Globus pallidus (tissue), 1 donor: ENCODE measurements at places on chromosomes 11 and 22.

- DNase-seq: no peak
These were observed 64.0 kb upstream of the TNRC6B start for GRCh38 chr22:40113696-40114095.

DNA sequence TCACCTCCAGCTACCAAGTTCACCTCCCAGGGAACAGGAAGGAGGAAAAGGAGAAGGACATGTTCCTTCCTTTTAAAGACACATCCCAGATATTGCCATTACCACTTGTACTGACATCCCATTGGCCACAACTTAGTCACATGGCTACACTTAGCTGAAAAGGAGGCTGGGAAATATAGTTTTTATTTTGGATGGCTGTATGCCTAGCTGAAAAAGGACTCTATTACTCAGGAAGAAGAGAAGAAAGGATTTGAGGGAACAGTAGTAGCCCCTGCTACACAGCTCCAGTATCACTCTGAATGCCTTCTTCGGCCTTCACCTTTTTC, 2.1 kb upstream of the APOA5 start:
- DNase-seq: no peak

DNA sequence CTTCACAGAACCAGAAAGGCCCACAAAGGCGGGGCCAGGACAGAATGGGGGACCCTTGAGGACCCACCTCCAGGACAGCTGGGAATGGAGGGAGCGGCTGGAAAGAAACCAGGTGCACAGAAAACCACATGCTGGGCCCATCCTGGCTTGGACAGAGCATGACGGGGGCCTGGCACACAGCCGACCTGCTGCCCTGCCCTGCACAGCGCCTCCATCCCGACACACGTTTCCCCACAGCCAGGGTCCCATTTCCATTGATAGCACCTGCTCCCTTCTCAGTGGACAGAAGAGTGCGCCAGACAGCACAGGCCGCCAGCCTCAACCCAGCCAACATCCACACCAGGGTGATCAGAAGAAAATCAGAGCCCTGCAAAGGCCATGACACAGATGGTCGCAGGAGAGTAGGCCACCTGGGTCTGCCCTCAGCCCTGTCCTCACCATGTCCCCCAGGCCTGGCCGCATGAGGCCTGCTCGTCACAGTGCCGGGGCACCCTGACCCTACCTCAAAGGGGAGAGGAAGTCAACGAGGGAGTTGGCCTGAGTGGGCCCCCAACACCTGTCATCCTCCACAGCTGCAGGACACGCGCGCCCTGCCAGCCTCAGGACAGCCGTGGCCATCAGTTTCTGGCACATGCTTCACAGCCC, 28.1 kb downstream of the BRD1 start:
- no peak for DNase-seq

- no peak for DNase-seq
These were observed 34.2 kb upstream of the LMO1 start for GRCh38 chr11:8297781-8298440.

DNA sequence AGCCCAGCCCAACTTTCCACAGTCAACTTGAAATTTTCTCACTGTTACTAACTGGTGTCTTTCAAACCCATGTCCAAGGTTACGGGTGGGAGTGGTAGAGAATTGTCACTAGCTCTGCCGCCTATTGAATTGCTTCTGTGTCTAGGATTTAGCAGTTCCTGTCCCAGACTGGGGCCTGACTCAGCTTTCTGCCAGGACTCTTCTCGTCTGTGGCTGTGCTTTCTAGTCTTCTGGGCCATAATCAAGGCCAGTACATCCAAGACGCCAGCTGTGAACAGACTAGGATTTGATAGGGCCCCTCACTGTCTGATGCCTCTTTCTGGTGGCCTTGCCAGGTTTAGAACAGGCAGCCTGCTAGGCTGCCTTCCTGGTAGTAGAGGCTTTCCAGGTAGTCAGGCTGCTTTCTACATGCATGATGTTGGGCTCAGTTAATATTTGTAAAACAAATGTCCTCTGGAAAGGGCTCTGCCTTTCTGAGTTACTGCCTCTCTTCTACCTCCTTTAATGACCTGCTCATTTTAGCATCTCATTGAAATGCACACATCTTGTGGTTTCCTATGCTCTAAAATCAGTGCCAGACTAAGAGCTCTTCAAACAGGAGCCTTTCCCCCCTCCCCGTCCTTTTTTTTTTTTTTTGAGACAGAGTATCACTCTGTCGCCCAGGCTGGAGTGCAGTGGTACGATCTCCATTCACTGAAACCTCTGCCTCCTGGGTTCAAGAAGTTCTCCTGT, 13.1 kb upstream of the HIKESHI start:
- DNase-seq: peak; percentile 26

GRCh38 chr11:30364139-30364836, 41.4 kb downstream of the ARL14EP start:
- no peak for DNase-seq

GRCh38 chr22:16922076-16922475, 85.9 kb downstream of the GAB4 start:
- no peak for DNase-seq

DNA sequence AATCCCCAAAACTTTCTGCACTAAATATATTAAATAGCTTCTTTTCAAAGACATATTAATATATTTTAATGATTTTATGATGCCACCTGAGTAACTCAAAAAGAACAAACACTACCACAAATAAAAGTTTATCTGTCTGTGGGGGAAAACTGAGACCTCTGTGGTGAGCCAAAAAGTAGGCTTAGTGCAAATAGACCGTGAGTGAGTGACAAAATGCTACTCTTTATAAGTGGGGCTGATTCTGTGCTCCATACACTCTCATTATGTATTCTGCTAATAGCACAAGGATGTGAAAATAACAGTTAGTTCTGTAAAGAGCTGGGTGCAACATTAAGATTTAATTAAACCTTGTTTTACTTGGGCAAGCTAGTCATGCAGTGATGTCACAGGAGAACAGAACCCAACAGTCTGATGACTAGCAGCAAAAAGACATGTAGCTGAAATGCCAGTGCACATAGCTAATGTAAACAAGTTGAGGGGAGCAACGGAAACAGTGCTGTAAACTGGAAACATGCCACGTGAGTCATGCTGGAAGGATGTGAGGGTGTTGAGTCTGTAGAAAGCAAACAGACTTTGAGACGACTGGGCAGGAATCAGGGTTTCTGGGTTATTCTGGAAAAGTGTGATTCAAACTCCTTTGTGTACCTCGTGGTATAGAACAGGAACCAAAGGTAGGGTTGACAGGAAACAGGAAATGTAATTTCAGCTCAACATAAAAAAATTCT, 1130.4 kb downstream of the LRRC4C start:
- DNase-seq: no peak

DNA sequence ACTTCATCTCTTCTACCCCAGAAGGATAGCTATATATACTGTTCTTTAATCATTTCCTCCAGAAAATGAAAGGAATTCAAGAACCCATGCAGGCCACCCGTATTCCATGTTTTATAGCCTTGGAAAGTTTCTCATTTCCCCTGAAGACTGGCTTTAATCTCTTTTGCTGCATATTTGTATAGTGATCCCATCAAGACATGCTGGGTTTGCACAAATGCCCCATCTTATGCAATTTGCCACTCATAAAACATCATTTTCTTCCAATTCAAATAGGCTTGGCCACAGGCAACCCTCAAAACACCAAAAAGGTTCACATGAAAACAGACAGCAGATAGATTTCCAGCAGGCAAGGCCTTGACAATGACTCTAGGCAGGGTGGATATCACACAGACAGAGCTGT, 28.3 kb upstream of the APOA1 start:
- DNase-seq: no peak

GRCh38 chr22:37243402-37244113, 511 bp downstream of the RAC2 start:
- no peak for DNase-seq

- no peak for DNase-seq
These were observed 51.7 kb upstream of the FTH1 start for GRCh38 chr11:62018981-62019664.
